Activated T-helper 17 cell treated with anti-CD3 and anti-CD28 coated beads, Interleukin-2, amount 50 U/mL, for 72 hours (primary cell): ENCODE measurements at places on chromosomes 4 and X. TPM values are rescaled to one million over a fixed set of nuclear protein-coding genes. Genes with fewer than 3 reads are reported as not detected.

GRCh38 chr4:84218031-84218430 is 281.1 kb downstream of the NKX6-1 start:
- no peak for ATAC-seq

- no peak for ATAC-seq
These were observed 240.0 kb downstream of the ARAP2 start for GRCh38 chr4:36004204-36004851.

DNA sequence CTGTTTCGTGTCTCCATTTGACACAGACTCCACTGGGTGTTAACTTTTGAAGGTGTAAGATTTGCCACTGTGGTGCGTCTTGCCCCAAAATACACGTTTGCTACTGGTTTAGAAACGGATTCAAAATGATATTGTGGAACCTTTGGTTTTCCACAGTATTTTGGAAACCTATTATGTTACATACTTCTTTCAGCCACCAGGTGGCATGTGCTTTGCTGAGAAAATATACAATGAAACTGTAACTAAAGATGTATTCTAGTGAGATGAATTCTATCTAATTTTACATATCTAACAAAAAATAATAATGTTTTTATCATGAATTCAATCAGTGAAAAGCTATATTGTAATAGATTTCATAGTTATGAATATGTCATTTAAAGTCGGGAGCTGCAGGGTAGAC is 28.4 kb upstream of the SLITRK4 start:
- no peak for ATAC-seq

TLR8 gene
- total RNA-seq, result not detected

DNA sequence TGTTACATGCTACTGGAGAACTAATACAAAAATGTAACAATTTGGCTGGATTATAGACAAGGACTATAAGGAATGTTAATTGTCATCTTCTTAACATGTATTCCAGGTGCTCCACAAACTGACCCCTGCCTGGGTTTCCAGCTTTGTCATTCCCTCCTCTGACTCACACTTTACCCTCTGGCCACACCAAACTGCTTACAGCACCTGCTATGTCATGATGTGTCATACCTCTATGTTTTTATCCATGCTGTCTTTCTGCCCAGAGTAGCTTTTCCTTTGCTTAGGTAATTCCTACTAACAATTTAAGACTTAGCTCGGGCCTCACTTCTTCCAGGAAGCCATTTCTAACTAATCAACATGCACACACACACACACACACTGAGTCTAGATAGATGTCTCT is 14.0 kb upstream of the SHROOM4 start:
- ATAC-seq, result no peak

- ATAC-seq, result no peak
These were observed 37.9 kb downstream of the NUDT6 start for GRCh38 chr4:122884499-122884898.

DNA sequence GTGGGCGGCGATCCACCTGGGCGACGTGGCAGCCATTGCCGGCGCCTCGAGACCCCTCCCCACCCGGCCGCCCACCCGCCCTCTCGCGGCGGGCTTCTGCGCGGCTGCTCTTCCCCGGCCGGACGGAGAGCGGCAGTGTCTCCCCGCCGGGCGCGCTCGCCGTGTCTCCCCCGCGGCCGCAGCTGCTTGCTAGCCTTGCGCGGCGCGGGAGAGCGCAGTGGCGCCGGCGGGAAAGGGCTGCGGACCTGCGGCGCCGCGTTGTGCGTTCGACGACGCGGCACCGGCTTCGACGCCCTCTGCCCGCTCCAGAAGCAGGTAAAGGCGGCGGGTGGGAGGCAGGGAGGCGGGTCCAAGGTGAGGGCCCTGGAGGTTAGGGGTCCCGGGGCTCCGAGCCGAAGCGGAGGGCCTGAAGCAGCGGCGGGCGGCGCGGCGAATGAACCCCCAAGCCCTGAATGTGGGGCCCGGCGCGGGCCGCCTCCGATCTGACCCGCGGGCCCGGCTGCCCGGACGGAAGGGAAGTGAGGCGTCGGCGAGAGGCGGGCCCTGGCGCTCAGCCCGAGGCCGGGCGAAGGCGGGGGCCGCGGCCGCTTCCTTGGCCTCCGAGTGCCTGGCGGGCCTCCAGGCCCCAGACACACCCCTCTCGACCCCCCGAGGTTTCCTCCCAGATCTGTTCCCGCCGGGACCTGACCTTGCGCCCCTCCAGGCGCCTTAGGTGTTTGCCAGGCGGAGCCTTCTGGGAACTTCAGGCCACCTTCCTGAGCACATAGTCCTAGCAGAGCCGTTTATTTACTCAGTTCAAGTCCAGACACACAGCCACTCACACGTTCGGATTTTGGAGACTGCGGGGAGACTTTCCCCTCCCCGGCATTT is at the start of gene N4BP2:
N4BP2 (plus strand) TSS at position 135 of the 870 bp plus-strand sequence. CDS start 40,491 bp downstream, outside the sequence.
- ATAC-seq, result peak; percentile 55

DNA sequence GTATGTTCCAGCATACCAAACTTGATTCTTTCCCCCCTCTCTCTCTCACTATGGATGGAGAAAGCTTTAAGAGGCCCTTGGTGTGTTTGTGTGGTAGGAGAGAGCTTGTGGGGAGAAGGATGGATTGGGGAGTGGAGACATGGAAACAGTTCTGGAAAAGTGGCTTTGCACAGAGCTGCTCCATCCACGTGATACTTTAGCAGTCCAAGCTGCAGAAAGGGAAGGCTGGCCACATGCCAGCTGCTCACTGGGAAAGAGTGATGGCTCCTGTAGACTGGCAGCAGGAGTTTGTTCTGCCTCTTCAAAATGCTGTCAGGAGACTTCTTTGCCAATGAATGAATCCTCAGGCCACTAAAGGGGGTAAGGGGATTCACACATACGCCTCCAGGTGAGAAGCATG is 21.7 kb upstream of the SEC24B start:
- no peak for ATAC-seq

- peak; percentile 63 for ATAC-seq
These were observed at the start of gene PCDH19 for GRCh38 chrX:100409610-100410590. PCDH19 (minus strand) TSS chrX:100410273; CDS start chrX:100408597, 1,676 bp downstream.

GAGE12J gene
- total RNA-seq, result not detected

NPNT gene
- total RNA-seq, result not detected

DNA sequence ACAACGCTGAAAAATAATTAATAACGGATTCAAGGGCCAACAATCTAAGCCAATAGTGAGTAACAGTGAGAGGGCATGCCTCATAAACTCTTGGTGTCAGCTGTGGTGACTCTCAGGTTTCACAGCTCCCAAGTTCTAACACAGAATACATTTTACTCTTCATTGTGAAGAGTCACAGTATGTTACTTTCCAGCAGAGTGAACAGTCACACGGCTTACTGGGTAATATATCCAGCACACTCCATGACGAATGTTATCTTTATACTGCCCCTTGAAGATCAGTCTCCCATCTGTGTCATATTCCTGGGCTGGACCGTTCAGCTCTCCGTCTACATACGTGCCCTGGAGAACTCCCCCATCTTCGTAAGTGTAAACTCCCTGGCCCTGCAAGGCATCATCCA is 23.1 kb downstream of the SETD7 start:
- no peak for ATAC-seq

OTC gene
- total RNA-seq, result 0.21 TPM

PPP1R2C gene
- total RNA-seq, result not detected

BEX1 gene
- total RNA-seq, result not detected
